ENCODE measurements at places on chromosomes 4 and X. TPM values are rescaled to one million over a fixed set of nuclear protein-coding genes. Genes with fewer than 3 reads are reported as not detected.

- no peak overlapping the region for H3K27ac ChIP-seq
- no peak overlapping the region for H3K4me3 ChIP-seq
- H3K4me1 ChIP-seq = no peaks in the 10 kb centered on the region
- H3K36me3 ChIP-seq = no peaks in the 10 kb centered on the region
- peaks cover 11% of the 10 kb centered on the region for H3K27me3 ChIP-seq
- DNase-seq = peak; percentile 80
Measured at GRCh38 chrX:68571610-68572311, 72.9 kb downstream of the YIPF6 start.

The STOX2 gene
- total RNA-seq = 5.4 TPM

DNA sequence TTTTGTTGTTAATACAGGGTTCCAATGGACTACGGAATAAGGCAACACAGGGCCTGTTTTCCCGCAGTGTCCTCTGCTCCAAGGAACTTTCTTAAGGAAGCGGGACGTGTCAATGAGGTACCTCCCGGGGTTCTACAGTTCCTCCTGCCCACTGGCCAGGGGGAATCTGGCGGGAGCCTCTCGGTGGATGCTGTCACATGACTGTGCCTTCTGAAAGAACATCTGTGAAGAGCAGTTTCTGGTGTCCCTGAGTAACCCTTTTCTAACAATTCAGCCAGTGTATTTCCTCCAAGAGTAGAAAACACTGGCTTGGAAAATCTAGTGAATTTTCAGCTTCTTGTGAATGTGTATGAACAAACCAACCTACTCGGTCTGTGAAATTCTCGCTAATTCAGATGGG, 32.7 kb downstream of the MFAP3L start:
- H3K4me1 ChIP-seq = no peaks in the 10 kb centered on the region
- no peaks in the 10 kb centered on the region for H3K36me3 ChIP-seq

DNA sequence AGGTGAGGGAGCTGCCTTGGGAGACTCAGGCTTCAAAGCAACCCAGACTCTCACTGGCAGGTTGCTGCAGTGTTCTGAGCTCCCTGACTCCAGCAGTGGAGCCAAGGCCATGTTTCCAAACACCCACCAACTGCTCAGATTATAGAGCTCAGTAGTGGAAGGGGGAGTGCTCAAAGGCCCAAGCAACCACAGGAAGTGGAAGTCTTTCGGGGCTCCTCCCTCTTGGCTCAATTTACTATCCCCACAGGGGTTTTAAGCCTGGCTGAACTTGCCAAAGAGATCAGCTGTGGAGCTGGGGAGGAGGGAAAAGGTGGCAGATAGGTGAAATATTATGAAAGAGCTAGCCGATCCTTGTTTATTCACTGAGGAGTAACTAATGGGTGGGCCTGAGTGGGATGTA, 82.5 kb downstream of the HPRT1 start:
- H3K27ac ChIP-seq = peak overlapping the region; percentile 15
- H3K4me3 ChIP-seq = no peak overlapping the region
- H3K27me3 ChIP-seq = no peaks in the 10 kb centered on the region
- peaks cover 13% of the 10 kb centered on the region for H3K4me1 ChIP-seq
- H3K36me3 ChIP-seq = peaks cover 22% of the 10 kb centered on the region

DNA sequence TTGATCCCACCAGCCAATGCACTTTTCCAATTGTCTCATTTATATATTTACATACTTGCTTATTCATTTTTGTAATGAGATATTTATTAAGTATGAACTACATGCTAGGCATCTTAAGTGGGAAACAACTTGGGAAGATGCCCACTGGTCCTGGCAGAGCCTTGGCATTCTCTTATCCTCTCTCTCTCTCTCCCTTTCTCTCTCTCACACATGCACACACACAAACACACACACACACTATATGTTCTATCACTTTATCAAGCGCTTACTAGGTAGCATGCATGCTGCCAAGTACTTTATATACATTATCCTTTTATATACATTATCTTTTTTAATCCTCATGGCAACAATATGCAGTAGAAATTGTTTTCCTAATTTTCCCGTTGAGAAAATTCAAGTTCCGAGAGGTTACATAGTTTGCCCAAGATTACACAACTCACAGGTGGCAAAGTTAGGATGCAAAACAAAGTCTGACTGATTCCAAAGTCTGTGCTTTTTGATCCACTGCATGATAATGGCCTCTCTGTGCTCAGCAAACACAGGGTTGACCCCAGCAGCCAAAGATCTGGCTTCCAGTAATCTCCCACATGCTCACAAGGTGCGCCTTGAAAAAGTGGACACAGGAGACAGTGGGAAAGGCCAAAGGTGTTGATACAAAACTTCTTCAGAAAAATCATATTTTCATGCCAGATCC, 173.1 kb upstream of the KLF3 start:
- no peak overlapping the region for H3K27ac ChIP-seq
- H3K36me3 ChIP-seq = no peaks in the 10 kb centered on the region
- no peaks in the 10 kb centered on the region for H3K4me1 ChIP-seq
- no peak for DNase-seq

DNA sequence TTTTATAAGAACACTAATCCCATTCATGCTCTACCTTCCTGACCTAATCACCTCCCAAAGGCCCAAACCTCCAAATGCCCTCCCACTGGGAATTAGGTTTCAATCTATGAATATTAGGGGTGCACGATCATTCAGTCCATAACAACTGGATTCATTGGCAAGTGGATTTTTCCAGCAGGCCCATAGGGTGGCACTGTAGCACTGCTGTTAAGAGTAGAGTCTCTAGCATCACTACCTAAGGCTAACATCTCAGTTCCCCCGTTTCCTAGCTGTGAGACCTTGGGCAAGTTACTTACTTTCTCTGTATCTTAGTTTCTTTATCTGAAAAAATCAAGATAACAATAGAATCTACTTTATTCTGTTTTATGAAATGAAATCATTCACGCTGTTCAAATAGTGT, 315.8 kb downstream of the STIM2 start:
- H3K4me1 ChIP-seq = no peaks in the 10 kb centered on the region
- peak; percentile 41 for DNase-seq
- H3K36me3 ChIP-seq = no peaks in the 10 kb centered on the region
- no peak overlapping the region for H3K4me3 ChIP-seq
- no peak overlapping the region for H3K27ac ChIP-seq

DNA sequence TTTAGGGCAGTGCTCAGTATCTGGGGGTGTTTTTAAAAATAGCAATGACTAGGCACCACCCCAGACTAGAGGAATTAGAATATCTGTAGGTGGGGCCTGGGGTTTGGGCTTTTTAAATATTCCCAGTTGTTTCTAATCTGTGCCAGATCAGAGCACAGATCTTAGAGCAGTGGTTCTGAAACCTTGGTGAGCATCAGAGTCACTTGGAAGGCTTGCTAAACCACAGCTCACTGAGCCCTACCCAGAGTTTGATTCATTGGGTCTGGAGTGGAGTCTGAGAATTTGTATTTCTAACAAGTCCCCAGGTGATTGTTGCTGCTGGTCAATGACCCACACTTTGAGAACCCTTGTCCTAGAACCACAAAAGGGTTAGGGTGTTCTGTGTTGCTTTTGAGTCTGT, 16.7 kb downstream of the HADH start:
- no peak overlapping the region for H3K27ac ChIP-seq
- no peaks in the 10 kb centered on the region for H3K36me3 ChIP-seq
- H3K27me3 ChIP-seq = no peaks in the 10 kb centered on the region

- H3K27me3 ChIP-seq = no peaks in the 10 kb centered on the region
- DNase-seq = no peak
- no peak overlapping the region for H3K4me3 ChIP-seq
- no peaks in the 10 kb centered on the region for H3K36me3 ChIP-seq
Measured at GRCh38 chrX:97787311-97787710, 903.6 kb downstream of the RPA4 start.

GRCh38 chr4:40405193-40405592, 70.1 kb downstream of the CHRNA9 start:
- H3K27me3 ChIP-seq = no peaks in the 10 kb centered on the region
- H3K27ac ChIP-seq = no peak overlapping the region
- H3K4me1 ChIP-seq = no peaks in the 10 kb centered on the region
- no peak overlapping the region for H3K4me3 ChIP-seq
- no peaks in the 10 kb centered on the region for H3K36me3 ChIP-seq
- DNase-seq = no peak

GRCh38 chrX:12896935-12897334, 9.5 kb upstream of the TLR8 start:
- no peaks in the 10 kb centered on the region for H3K36me3 ChIP-seq
- no peak overlapping the region for H3K4me3 ChIP-seq
- no peaks in the 10 kb centered on the region for H3K27me3 ChIP-seq
- H3K27ac ChIP-seq = no peak overlapping the region
- DNase-seq = no peak

The MGAT4D gene
- not detected for total RNA-seq

DNA sequence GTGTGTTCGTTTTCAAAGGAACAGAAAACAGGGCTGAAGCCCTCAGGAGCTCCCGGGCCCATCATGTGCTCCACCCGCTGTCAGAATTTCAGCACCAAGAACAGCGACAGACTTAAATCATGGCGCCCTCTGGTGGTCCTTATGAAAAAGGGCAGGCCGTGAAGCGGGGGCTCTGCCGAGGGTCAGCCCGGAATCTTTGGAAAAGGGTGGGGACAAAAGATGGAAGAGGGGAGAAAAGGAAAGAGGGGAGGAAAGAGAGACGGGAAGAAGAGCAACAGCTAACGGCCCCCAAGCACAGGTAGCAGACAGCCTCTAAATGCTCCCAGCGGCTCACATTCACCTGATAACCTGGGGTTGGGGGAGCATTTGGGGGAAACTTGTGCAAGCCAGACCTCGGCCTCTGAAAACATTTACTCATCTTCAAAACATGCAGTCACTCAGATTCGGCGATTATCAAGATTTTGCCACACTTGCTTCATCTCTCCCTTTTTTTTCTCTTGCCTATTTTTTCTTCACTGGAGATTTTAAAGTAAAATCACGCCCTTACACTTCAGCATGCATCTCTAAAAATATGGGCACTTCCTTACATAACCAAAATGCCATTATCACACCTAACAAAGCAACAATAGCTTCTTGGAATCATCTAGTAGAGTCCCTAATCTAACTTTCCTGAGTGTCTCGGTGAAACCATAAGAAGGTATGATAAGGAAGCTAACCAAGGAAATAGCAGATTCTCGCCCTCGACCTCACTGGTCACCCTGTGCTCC, 28.1 kb upstream of the MAN2B2 start:
- no peak overlapping the region for H3K4me3 ChIP-seq
- H3K27ac ChIP-seq = no peak overlapping the region
- no peaks in the 10 kb centered on the region for H3K4me1 ChIP-seq
- H3K36me3 ChIP-seq = no peaks in the 10 kb centered on the region

The TRPC5OS gene
- total RNA-seq = not detected

DNA sequence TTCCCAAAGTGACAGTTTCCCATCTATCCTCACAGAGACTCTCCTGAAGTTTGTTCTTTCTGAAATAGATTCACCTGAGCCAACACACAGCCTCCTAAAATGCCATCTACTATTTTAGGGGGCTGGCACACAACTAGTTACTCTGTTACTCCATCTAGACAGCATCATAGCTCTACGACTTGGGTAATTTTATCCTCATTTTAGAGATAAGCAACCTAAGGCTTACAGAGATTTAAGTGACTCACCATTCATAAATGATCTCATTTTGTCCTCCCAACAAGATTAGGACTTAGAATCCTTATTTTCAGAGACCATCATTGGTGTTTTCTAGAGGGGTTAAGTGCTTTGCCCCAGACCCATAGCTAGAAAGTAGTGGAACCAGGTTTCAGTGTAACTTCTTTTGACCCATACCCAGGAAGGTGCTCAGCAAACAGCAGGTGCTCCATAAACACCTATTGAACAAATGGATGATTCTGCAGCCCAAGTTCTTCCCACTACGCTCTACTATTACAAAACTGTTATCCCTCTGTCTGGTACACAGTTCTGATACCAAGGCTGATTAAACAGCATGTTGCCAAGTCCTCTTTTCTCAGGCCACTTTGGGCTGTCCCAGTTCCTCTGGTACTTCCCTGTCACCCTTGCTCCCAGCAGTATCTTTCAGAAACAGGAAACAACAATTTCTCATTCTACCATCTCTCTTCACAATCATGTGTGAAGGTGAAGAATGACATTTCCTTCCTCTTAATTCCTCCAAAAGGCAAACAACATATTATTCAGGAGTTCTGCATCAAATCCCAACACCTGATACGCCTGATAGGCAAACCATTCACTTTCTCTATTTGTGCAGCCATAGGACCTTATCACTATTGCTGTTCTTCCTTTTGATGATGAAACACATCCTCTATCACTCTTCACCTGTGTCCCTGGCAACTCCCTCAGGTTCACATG, 304.7 kb upstream of the TAPT1 start:
- no peak overlapping the region for H3K27ac ChIP-seq
- peak; percentile 86 for DNase-seq
- H3K27me3 ChIP-seq = no peaks in the 10 kb centered on the region
- no peak overlapping the region for H3K4me3 ChIP-seq

- H3K4me3 ChIP-seq = no peak overlapping the region
- H3K4me1 ChIP-seq = no peaks in the 10 kb centered on the region
- H3K27ac ChIP-seq = no peak overlapping the region
- H3K27me3 ChIP-seq = no peaks in the 10 kb centered on the region
- H3K36me3 ChIP-seq = 0 out of 2 replicates have a peak, but pooled peaks cover 2% of the 10 kb centered on the region
Measured at GRCh38 chrX:153455571-153455970, 9.7 kb upstream of the TREX2 start.
